Stomach (tissue), 19 donors: ENCODE measurements at places on chromosomes 4 and X.

GRCh38 chr4:41160856-41161255 lies 53.5 kb downstream of the APBB2 start:
- DNase-seq, result no peak
- H3K36me3 ChIP-seq, result no peaks in the 10 kb centered on the region
- no peaks in the 10 kb centered on the region for H3K4me1 ChIP-seq
- no peak overlapping the region for H3K4me3 ChIP-seq
- H3K27ac ChIP-seq, result no peak overlapping the region

GRCh38 chrX:630612-631496 lies at the start of gene SHOX:
Gene SHOX, plus strand, starts transcription at chrX:630791. Its CDS starts 107 bp downstream, at chrX:630898.
- DNase-seq, result no peak
- H3K27ac ChIP-seq, result no peak within 1 kb of the TSS
- no peaks in the 10 kb centered on the region for H3K36me3 ChIP-seq
- no peaks in the 10 kb centered on the region for H3K4me1 ChIP-seq

DNA sequence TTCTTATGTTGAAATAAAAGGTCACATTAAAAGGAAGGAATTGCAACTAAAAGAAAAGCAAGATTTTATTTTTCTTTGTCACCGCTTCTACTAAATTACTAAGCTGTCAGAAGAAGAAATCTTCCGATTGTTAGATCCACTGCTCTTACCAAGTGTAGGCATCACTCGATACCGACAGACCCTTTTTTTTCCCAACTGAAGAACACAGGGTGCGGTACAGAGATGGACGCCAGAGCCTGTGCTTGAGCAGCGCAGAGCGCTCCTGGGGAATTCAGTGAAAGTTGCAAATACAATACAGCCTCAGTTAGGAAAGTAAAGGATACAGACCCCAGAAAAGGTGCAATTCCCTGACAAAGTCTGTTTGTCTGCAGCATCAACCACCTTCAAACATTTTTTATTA lies 94.9 kb upstream of the WDR17 start:
- H3K4me1 ChIP-seq, result no peaks in the 10 kb centered on the region
- H3K4me3 ChIP-seq, result no peak overlapping the region
- H3K27me3 ChIP-seq, result no peaks in the 10 kb centered on the region
- no peak for DNase-seq
- no peak overlapping the region for H3K27ac ChIP-seq

- H3K27ac ChIP-seq, result no peak overlapping the region
- peaks cover 9% of the 10 kb centered on the region for H3K36me3 ChIP-seq
- no peaks in the 10 kb centered on the region for H3K27me3 ChIP-seq
- DNase-seq, result no peak
- H3K4me3 ChIP-seq, result no peak overlapping the region
Observed at GRCh38 chr4:1731180-1731579, 9.9 kb downstream of the TACC3 start.

GRCh38 chrX:47235691-47236103 lies 2.9 kb downstream of the USP11 start:
- no peaks in the 10 kb centered on the region for H3K27me3 ChIP-seq
- no peak overlapping the region for H3K4me3 ChIP-seq
- no peaks in the 10 kb centered on the region for H3K4me1 ChIP-seq
- H3K27ac ChIP-seq, result peak overlapping the region; percentile 43

- H3K4me1 ChIP-seq, result no peaks in the 10 kb centered on the region
- no peak for DNase-seq
- H3K27ac ChIP-seq, result no peak overlapping the region
- H3K36me3 ChIP-seq, result no peaks in the 10 kb centered on the region
Observed at GRCh38 chr4:63063760-63064159, 1345.5 kb downstream of the TECRL start.

DNA sequence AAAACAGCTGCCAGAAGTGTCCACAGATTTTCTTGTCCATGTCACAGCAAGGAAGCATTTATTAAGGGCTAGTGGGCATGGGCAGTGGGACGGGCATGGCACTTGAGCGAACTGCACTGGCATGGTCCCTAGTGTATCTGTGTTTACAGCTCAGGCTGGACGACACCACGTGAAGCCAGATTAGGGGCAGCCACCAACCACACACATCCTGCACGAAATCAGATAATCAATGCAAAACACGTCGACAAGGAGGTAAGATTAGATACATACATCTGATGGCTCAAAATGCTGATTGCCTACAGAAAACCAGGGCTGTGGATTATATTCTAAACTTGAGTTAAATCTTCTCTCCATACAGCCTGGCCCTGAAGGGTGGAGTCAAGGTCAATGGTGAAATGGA lies 103.8 kb upstream of the ATP6AP2 start:
- peaks cover 6% of the 10 kb centered on the region for H3K4me1 ChIP-seq
- H3K4me3 ChIP-seq, result no peak overlapping the region
- DNase-seq, result no peak
- peaks cover 20% of the 10 kb centered on the region for H3K27me3 ChIP-seq
- H3K27ac ChIP-seq, result no peak overlapping the region

- H3K36me3 ChIP-seq, result no peaks in the 10 kb centered on the region
- H3K27ac ChIP-seq, result no peak overlapping the region
- peak overlapping the region; percentile 19 for H3K4me3 ChIP-seq
- H3K4me1 ChIP-seq, result no peaks in the 10 kb centered on the region
- DNase-seq, result peak; percentile 66
Observed at GRCh38 chrX:45806410-45807121, 605.9 kb upstream of the DIPK2B start.

- no peaks in the 10 kb centered on the region for H3K27me3 ChIP-seq
- no peaks in the 10 kb centered on the region for H3K36me3 ChIP-seq
- H3K27ac ChIP-seq, result peak overlapping the region; percentile 69
Observed at GRCh38 chr4:25113915-25114904, 46.0 kb downstream of the SEPSECS start.

DNA sequence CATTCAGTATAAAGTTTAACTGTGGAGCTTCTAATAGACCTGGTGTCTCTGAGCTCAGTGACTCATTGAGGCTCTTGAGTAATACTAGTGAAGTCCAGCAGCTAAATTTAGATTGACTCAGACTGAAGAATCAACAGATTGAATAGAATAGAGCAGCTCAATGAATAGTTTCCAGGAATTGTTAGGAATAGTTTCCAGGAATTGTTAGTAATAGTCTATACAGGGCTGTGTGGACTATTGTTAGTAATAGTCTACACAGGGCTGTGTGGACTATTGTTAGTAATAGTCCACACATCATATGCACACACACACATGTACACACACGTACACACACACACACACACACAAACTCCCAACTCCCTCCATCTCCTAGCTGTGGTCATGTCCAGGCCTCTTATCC lies 3.0 kb downstream of the GIMD1 start:
- H3K4me3 ChIP-seq, result no peak overlapping the region
- DNase-seq, result no peak
- peaks cover 16% of the 10 kb centered on the region for H3K4me1 ChIP-seq
- no peaks in the 10 kb centered on the region for H3K27me3 ChIP-seq

DNA sequence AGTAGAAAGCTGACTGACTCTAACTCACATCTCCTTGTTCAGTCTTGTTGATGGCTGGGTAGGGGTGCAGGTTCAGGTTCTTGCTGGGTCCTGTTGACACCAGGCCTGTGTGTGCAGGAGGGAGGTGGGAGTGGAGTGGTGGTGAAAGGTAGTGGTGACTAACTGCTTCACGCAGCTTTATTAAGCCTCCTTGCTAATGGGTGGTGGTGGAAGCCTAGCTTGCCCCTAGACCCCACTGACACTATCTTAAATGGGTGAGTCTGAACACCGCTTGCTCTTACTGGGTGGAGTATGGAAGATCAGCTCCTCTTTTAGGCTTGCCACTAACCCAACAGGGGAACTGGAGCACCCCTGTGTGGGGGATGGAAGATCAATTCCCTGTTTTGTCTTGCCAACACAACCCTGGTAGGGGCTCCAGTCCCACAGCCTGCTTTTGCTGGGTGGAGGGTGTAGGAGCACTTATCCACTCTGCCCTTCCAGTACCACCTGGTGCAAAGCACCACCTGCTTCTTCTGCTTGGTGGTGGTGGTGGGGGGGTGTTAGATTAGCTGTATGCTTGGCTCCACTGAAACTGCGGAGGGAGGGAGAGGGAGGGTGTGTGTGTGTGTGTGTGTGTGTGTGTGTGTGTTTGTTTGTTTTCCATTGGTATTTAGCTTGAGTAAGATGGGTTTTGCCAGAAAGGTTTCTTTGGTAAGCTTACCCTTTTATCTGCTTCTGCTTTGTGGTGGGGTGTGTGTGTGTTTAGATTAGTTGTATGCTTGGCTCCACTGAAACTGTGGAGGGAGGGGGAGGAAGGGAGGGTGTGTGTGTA lies 25.6 kb downstream of the KDM6A start:
- H3K4me3 ChIP-seq, result no peak overlapping the region
- H3K27me3 ChIP-seq, result no peaks in the 10 kb centered on the region
- peaks cover 39% of the 10 kb centered on the region for H3K4me1 ChIP-seq

DNA sequence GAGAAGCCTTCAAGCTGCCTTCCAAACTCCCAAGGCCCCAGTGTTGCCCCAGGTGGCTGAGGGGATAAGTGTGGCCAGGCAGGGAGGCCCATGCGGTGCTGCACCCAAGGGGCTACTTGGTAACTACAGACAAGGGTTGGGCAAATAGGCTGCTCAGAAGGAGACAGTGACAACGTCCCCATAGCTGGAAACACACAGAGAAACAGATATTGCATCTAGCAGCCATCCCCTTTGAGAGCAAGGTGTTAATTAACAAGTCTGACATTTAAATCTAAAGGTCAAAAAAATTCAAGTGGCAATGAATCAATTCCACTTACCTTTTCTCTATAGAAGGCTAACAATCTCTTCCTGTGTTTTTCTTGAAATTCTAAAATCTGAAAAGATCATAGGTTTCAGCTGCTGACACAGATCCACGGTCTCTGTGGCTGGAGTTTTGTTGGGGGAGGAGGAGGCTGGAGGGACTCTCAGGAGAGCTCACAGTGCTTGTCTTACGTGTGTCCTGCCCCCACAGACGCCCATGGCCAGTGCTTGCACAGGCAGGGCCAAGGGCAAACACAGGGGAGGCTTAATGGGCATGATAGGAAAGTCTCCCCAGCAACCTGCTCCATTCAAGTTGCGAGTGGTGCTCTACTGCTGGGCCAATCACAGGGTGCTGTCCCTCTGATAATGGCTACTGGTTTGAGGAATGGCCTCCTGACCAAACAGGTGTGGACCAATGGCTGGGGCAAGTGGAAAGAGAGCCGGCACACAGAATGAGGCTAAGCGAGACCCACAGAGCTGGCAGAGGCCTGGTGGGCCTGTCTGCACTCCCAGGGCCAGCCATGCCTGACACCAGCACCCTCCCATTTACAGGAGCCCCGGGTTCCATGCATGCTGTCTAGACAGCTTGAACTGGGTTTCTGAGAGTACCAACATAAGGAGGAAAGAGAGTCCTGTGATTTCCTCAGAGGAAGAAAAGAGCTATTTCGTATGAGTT lies 22.6 kb downstream of the RNF212 start:
- no peaks in the 10 kb centered on the region for H3K36me3 ChIP-seq
- H3K4me3 ChIP-seq, result no peak overlapping the region
- DNase-seq, result no peak

- peak; percentile 21 for DNase-seq
- H3K4me1 ChIP-seq, result peaks cover 97% of the 10 kb centered on the region
- no peaks in the 10 kb centered on the region for H3K27me3 ChIP-seq
- H3K36me3 ChIP-seq, result no peaks in the 10 kb centered on the region
Observed at GRCh38 chr4:2799224-2799911, 6.5 kb downstream of the SH3BP2 start.

- H3K4me3 ChIP-seq, result no peak overlapping the region
- no peak overlapping the region for H3K27ac ChIP-seq
- peaks cover 100% of the 10 kb centered on the region for H3K36me3 ChIP-seq
- H3K27me3 ChIP-seq, result no peaks in the 10 kb centered on the region
- no peak for DNase-seq
Observed at GRCh38 chr4:3148926-3149325, 74.4 kb downstream of the HTT start.
